Upper lobe of right lung (tissue), 1 donor: ENCODE measurements at places on chromosomes 5 and 9.

DNA sequence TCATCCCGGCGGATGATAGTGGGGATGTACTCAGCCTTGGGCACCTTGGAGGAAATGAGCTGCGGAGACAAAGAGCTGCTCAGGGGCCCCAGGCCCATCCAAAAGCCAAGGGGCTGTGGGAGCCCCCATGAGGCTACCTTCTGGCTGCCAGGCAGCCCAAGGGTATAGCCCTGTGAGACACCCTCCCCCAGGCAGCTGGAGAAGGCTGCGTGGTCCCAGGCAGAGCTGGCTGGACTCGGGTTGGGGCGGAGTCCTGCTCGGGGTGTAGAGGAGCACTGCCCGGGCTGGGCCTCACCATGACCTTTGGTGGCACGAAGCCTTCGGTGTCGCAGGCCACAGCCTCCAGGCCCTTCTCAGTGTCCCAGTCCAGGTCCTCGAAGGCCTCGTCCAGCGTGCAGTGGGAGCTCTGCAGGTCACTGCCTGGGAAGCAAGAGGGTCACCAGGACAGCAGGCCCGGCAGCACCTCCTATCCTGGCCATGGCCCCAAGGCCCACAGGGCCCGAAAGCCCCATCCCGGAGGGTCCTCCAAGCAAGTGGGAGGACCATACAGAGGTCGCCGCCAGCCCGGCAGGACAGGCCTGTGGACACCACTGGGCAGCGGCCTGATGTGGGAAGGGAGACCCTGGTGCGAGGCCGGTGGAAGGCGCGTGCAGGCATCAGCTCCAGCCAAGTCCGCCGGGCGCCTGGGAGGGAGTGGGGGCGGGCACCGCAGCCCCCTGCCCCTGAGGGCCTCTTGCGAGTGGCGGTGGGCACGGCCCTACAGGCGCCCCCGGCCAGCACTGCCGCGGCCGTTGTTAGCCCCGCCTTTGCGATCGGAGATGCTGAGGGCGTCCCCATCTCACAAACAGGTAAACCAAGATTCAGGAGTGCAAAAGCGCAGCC is 6.1 kb downstream of the NSMF start:
- DNase-seq, result peak; percentile 76

GRCh38 chr5:113236536-113237288 is 198.1 kb downstream of the TSSK1B start:
- DNase-seq, result no peak

GRCh38 chr5:154087260-154087659 is 48.5 kb downstream of the MFAP3 start:
- no peak for DNase-seq

- DNase-seq, result peak; percentile 66
Observed at GRCh38 chr5:180785794-180786221, 16.8 kb downstream of the MGAT1 start.

DNA sequence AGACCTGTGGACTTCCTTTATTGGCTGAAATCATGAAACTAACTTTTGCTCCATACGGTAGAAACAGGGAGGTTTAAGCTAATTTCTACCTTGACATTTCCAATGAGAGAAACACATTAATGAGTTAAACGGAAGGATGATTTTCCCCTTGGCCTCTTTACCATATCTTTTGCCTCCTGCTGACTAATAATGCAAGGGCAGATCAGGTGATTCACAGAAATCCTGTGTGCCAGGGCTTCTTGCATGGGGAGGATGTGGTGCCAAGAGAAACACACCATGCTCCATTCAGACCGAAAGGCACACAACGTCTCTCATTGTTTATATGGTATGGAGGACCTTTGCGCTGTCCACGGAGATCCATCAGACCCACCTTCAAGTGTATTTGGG is 17.4 kb upstream of the PRLR start:
- DNase-seq, result no peak

DNA sequence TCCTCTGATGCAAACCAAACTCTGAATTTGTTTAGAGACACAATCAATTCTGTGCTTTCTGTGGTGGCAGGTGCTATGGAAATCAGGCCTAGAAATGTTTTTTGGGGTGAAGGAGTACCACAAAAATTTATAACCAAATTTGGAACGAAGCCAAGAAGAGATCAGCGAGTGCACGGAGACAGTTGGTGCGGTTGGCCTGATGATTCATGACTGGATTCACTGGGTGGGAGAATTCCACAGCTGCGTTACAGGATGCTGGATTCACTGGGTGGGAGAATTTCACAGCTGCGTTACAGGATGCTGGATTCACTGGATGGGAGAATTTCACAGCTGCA is 135.6 kb upstream of the IRX4 start:
- DNase-seq, result no peak

GRCh38 chr9:86605303-86605702 is 251.1 kb upstream of the TUT7 start:
- no peak for DNase-seq

DNA sequence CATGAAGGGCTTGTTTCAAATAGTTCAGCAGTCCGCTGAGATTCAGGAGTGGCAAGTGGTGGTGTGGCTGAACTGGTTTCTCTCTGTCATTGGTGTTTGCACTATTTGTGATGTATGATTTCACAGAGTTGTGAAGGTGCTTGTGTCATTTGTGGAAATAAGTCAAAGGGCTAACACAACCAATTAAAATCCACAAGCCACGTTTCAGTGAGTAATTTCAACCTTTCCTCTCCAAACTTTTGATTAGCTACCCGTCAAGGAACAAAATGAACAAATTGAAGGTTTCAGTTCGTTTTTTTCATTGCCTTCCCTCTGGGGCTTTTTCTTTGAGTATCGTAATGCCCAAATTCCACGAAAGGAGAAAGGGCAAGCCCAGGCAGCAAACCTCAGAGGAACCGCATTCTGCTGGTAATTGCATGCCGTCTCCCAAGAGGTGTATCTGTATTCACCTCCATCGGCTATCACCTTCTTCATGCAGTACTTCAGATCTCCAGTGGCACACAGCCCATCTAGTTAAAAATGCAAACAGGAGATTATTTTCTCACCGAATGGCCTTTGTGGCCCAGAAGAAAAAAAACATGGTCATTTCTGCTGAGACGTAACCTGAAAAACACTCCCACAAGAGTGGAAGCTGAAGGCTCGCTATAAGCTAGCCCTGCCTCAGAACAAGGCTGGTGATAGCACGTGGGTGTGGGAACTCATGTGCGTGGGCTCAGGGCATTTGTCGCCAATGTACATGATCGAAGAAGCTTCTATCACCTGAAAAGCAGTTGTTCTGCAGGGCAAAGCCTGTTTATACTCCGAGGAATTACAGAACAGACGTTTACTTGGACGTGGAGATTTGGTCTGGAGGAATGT is 197.1 kb downstream of the NR3C1 start:
- DNase-seq, result no peak

GRCh38 chr9:21267485-21268346 is 27.9 kb upstream of the IFNA14 start:
- no peak for DNase-seq

DNA sequence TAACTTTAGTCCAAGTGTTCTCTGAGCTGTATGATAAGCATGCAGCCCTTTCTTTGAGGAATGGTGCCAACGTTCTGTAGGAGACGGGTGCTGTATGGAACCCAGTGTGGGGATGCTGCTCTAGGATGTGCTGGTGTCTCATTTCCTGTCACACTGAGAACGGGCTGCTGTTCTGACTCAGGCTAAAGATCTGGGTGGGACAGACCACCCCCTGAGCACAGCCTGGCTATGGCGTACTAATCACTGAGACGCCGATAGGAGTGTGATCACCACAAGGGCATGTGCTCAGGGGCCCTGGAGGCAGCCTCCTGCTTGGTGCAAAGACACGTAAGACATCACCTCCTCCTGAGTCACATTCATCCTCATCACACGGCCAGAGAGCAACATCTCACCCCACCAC is 240.4 kb downstream of the IRX2 start:
- DNase-seq, result no peak

DNA sequence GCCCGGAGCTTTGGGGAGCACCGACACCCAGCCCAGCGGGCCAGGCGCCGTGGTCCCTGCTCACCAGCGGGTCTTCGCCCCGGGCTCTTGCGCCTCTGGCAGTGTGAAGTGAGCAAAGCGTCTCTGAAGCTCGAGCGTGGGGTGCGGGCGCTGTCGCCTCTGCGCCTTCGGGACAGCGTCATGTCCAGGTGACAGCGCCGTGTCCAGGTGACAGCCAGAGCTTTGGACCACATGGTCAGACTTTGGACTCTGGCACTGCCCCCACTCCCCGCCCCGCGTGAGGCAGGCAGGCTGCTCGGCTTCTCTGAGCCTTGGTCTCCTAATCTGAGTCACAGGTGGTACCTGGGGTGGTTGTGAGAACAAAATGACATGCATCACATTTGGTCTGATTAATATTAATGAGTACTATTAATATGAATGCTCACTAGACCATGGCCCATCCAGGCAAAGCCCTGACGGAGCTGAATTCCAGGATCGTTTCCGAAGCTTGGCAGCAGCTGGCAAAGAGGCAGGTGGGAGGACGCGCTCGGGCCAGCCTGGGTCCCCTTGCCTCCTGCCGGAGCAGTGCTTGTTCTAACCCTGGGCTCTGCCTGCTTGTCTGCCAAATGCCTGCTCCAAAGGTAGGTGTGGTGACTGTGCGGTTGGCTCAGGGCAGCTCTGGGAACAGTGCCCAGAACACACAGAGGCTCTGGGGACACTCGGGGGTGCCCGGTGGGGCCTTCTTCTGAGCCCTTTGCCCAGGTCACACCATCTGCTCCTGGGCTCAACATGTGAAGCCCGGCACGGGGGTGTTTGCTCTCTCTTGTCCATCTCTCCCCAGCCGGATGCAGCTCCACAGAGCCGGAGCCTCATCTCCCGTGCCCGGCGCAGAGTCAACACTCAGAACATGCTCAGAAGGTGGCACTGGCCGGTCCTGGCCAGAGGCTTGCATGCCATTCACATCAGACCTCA is 157.1 kb downstream of the OLFM1 start:
- DNase-seq, result peak; percentile 70

GRCh38 chr9:17627641-17628040 is 48.8 kb downstream of the SH3GL2 start:
- DNase-seq, result no peak

- no peak for DNase-seq
Observed at GRCh38 chr5:180137401-180138213, 66.0 kb upstream of the RNF130 start.

DNA sequence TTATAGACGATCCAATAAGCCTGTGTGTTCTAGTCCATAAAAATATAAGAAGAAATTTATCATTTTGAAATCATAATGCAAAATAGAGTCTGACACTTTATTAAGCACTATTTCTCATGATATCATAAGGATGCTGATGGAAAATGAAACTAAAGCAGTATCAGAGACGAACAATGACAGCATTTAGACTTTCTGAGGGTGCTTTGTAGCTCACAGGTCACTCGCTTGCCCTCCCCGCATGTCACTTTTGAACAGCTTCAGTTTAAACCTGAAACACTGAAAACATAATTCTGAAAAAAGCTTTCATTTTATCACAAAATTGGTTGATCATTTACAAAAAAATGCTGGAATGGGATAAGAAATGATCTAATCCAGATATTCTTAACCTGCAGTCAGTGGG is 247.1 kb downstream of the EBF1 start:
- DNase-seq, result no peak

- DNase-seq, result no peak
Observed at GRCh38 chr5:19777363-19777762, 210.6 kb downstream of the CDH18 start.

- DNase-seq, result no peak
Observed at GRCh38 chr5:114447084-114447773, 85.4 kb downstream of the KCNN2 start.

DNA sequence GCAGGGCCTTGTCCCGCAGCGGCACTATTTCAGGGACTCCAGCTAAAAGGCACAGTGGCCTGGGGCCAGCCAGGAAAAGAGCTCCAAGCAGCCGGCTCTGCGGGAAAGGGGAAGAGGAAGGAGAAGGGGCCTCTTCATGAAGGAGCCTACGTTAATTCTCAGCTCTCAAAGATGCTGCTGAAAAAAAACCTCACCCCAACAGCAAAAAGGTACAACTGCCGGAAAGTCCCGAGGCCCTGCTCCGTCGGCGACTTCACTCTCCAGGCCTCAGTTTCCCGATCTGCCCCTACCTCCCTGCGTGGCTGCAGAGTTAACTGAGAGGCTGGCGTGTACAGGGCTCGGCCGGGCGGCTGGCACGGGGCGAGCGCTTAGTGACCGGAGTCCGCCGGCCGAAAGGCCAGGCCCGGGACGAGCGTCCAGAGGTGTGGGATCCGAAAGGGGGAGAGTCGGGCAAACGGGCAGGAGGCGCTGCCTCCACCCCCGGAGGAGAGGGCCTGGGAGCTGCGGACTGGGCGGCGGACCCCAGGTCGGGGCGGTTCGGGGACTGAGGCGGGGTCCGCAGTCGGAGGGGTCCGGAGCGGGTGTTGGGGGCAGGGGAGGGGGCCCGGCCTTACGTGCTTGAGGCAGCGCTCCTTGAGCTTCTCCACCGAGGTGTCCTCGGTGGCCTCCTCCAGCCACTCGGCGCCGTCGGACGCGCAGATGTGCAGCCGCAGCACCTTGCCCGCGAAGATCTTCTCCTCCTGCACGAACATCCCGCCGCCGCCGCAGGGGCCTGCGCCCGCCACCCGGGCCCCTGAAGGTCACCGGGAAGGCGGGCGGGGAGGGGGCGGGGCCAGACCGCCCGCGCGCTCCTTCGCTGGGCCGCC is 529 bp downstream of the UBAC1 start:
- no peak for DNase-seq

DNA sequence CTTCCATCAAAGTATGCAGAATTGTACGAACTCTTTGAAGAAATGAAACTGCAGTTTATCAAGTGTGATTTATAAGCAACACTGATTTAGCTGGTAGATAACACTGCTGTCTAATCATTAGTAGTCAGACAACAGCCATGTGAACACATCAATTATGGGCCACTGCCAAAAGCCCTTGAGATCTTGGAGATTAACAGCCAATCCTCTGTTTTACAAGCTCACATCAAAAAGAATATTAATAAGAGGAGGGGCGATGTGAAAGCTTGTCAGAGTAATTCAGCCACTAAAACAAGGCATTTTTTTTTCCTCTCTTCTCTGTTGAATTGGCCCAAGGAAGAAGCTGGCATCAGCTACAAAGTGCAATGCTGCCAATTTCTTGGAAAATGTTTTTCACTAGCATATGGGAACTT is 28.1 kb downstream of the ZNF608 start:
- DNase-seq, result no peak

GRCh38 chr9:92098638-92099037 is 16.6 kb downstream of the SPTLC1 start:
- no peak for DNase-seq

- no peak for DNase-seq
Observed at GRCh38 chr9:13651969-13652663, 372.6 kb upstream of the MPDZ start.

DNA sequence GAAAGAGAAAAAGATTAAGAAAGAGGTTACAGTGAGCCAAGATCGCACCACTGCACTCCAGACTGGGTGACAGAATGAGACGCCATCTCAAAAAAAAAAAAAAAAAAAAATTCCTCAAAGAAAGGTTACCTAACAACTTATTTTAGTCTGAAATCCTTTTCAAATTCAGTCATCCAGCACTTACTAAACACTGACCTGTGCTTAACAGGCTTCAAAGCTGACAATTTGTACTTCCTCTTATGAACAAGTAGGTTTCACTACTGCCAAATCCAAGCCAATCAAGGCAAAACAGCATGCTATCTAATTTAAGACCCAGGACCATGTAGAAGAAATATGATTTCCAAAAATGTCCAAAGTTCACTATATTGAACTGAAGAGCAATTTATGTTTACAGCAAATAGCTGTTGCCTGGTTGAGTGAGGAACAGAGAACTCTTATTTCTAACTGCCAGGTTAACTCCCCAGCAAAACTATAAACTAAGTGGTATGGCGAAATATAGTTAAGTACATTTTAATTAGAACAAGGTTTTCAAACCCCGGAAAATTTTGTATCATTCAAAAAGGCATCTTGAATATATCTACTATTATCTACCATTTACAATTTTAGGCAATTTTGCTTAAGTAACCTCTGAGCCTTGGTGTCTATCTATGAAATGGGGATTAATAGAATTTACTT is 13.4 kb downstream of the PWWP2A start:
- DNase-seq, result no peak
